Type B pancreatic cell (in vitro differentiated cells): ENCODE measurements at places on chromosomes 16 and 17. TPM values are rescaled to one million over a fixed set of nuclear protein-coding genes. Genes with fewer than 3 reads are reported as not detected.

Gene ZNF500
- 19.0 and 21.0 TPM in 2 replicates for total RNA-seq

Gene WNT9B
- total RNA-seq: 0.89 and 1.2 TPM in 2 replicates

Gene TBC1D28
- not detected in 2 replicates for total RNA-seq

Gene HBQ1
- 1.1 and 1.5 TPM in 2 replicates for total RNA-seq

Gene GDE1
- total RNA-seq: 66.7 and 90.0 TPM in 2 replicates

DNA sequence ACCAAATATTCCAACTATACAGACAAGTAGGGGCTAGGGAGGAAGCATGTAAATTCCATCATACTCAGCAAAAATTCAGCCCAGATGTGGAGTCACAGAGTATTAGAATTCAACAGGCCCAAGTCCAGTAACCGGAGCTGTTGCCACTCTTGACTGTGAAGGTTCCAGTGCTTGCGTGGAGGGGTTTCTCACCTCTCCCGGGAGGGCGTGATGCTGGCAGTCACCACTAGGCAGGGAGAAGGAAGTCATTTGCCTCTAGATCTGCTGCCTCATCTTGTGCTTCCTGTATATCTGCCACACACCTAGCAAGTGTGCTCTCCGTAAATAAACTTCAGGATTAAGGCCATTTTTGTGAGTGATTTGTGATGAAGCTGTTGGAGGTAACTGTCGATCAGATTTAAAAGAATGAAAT, 1.0 kb upstream of the CKLF start:
- H3K27me3 ChIP-seq: no peaks in the 10 kb centered on the region
- H3K4me1 ChIP-seq: peaks cover 58% of the 10 kb centered on the region
- peak overlapping the region; percentile 88 for H3K27ac ChIP-seq
- peak overlapping the region; percentile 94 for H3K4me3 ChIP-seq
- DNase-seq: no peak

DNA sequence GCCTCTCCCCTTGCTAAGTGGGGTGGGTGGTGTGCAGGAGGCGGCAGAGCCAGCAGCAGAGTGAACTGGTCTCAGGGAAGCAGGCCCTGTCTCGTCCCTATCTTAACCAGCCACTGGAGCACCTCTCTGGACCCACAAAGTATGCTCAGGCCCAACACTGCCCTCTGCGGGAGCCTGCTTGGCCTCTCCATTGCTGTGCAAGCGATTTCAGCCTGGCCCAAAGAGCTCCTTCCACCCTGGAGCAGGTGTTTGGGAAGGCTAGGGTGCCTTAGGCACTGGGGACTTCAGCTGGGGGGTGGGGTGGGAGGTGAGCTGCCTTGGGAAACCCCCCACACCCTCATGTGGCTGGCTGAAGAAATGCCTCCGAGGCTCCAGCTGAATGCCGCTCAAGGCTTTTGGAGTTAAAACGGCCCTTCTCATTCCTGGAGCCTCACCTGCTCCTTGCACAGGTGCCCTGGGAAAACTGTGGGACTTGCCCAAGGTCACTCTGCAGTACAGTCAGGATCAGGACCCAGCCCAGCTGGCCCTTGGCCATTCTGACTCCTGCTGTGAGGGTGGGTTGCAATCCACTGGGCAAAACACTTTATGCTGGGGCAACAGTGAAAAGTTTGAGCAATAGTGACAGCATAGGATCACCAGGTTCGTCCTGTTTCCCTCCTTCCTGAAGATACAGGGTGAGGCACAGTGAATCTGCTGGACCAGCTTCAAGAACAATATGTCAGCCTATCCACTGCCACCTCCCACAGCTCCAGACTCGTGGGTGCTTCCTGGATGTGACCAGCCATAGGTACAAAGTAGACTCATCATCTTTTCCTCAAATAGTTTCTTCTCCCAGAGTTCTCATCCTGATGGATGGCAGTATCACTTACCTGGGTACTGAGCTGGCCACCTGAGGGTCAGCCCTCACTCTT, 5.9 kb upstream of the UBE2O start:
- no peak overlapping the region for H3K27ac ChIP-seq
- no peaks in the 10 kb centered on the region for H3K4me1 ChIP-seq
- H3K27me3 ChIP-seq: no peaks in the 10 kb centered on the region

- no peaks in the 10 kb centered on the region for H3K36me3 ChIP-seq
- H3K27ac ChIP-seq: peak overlapping the region; percentile 71
- H3K27me3 ChIP-seq: no peaks in the 10 kb centered on the region
- no peak overlapping the region for H3K4me3 ChIP-seq
- H3K4me1 ChIP-seq: peaks cover 12% of the 10 kb centered on the region
- DNase-seq: no peak
Measured at GRCh38 chr16:14378131-14378551, 251.9 kb downstream of the PARN start.

GRCh38 chr17:64355536-64356303, 34.9 kb downstream of the PECAM1 start:
- no peaks in the 10 kb centered on the region for H3K4me1 ChIP-seq
- H3K36me3 ChIP-seq: no peaks in the 10 kb centered on the region
- peaks cover 11% of the 10 kb centered on the region for H3K27me3 ChIP-seq
- H3K4me3 ChIP-seq: no peak overlapping the region
- no peak overlapping the region for H3K27ac ChIP-seq
